NCI-H524 treated with DMSO at 0.1 percent for 48 hours (cell line): ENCODE measurements at places on chromosomes 11 and 22.

DNA sequence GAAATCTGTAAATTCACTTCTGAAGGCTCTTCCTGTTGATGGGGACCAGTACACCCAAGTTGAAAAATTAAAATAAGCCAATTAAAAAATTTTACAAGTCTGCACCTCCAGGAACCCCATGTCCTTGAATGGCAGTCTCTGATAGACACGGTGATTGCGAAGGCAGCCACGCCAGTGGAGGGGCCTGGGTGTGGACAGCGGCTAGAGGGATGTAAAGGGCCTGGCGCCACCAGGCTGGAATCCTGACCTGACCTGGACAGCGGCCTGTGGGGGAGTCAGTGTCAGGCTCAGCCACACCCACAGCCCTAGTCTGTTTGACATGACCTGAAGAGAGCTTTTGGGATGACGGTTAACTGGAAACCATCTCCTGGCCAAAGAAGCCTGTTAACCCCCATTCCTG, 49.5 kb upstream of the RFPL3 start:
- DNase-seq, result no peak

GRCh38 chr22:19880786-19881569, 26.3 kb upstream of the GNB1L start:
- no peak for DNase-seq

- DNase-seq, result no peak
These were observed 9.2 kb downstream of the CDPF1 start for GRCh38 chr22:46240907-46241306.

GRCh38 chr11:130103296-130103814, 33.7 kb downstream of the APLP2 start:
- no peak for DNase-seq

DNA sequence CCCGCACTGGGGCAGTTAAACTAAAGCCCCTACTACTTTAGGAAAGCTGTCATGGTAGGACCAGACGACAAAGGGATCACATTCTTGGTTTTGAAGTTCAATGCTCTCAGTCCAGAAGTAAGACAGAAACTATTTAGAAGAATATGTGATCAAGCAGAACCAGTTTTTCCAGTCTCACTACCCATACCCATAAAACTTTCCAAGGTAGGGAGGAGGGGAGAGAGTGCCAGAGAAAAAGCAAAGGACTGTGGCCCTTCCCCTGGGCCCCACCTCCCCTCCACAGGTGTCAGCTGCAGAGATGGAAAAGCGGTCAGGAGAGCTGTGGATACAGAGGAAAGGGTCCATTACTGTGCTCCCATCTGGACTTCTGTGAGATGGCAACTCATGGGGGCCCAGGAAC, 587.1 kb downstream of the SOX6 start:
- DNase-seq, result no peak

DNA sequence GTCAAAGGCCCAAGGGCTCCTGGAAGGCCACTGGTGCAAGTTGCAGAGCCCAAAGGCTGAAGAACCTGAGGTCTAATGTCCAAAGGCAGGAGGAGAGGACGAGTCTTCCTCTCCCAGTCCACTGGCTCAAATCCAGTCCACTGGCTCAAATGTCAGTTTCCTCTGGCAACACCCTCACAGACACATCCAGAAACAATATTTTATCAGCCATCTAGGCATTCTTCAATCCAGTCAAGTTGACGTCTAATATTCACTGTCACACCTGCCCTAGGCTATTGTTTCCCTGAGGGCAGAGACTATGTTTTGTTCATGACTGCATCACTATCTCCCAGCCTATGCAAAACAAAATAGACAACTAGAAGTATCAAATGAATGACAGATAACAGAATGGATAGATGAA, 148.1 kb downstream of the SPON1 start:
- no peak for DNase-seq

GRCh38 chr11:61514050-61514917, 5.7 kb downstream of the LRRC10B start:
- DNase-seq, result no peak

DNA sequence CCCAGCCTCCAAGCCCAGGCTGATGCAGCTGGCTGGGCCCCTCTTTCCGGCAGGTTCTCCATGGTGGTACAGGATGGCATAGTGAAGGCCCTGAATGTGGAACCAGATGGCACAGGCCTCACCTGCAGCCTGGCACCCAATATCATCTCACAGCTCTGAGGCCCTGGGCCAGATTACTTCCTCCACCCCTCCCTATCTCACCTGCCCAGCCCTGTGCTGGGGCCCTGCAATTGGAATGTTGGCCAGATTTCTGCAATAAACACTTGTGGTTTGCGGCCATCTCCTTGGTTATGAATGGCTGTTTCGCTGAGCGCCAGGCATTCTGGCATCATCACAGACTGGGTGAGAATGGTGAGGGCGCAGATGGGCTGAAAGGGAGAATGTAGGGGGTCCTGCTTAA, 3.6 kb downstream of the PRDX5 start:
- DNase-seq, result no peak
